ENCODE measurements at places on chromosomes 5 and 9.

GRCh38 chr5:54804086-54804485, 181.3 kb downstream of the ESM1 start:
- no peak for DNase-seq

GRCh38 chr5:60497706-60498500, 202.1 kb downstream of the DEPDC1B start:
- DNase-seq: no peak

GRCh38 chr5:115209279-115209678, 39.6 kb upstream of the TRIM36 start:
- no peak for DNase-seq

DNA sequence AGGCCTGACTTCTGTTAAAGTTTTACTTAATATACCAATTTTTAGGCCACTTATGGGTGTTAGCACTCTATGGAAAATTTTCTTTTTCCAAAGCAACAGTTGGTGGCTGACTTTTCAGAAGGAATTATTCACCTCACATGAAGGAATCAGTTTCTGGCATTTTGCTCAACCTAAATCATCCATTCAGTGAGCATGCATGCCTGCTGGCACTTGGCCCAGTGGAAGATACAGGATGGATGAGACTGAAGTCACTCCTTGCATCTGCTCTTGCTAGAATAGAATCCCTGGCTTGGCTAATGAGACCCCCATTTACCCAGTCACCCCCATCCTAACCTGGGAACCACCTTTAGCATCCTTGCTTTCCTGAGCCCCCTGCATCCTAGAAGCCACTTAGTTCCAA, 131.7 kb downstream of the WDR41 start:
- no peak for DNase-seq

GRCh38 chr5:75509546-75509945, 1.9 kb downstream of the CERT1 start:
- no peak for DNase-seq

- no peak for DNase-seq
Measured at GRCh38 chr9:101324245-101324804, 60.5 kb downstream of the BAAT start.

DNA sequence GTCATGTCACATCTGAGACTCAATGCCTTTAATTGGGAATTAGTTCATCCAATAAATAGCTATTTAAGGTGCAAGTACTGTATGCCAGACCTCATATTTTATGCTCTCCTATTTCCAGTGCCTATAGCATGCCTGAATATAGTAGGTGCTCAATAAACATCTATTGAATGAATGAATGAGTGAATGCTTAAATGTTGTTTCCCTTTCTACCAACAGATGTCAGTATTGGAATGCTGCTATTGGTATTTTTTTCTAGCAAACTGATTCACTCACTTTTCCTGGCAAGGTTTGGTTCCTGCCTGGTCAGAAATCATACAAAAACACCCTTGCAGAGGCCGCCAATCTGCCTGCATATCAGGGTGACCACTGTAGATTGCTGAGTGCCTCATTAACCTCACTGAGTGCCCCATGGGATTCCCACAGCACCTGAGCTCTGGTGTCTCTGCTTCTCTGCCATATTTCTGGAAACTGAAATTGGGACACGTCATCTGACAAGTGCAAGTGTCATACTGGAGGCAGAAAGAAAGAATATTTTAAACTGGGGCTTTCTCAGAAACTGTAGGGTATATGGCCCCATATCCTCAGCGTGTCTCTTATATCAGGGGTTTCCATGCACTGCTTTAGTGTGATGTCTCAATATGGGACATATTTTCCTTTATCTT, 359.7 kb downstream of the TRIM32 start:
- no peak for DNase-seq

- DNase-seq: peak; percentile 50
Measured at GRCh38 chr5:2142456-2142954, 259.8 kb upstream of the IRX4 start.

GRCh38 chr5:36422952-36423351, 121.2 kb upstream of the RANBP3L start:
- no peak for DNase-seq

Data from coronary artery (tissue), 2 donors.